ENCODE measurements at places on chromosomes 6 and 20.

DNA sequence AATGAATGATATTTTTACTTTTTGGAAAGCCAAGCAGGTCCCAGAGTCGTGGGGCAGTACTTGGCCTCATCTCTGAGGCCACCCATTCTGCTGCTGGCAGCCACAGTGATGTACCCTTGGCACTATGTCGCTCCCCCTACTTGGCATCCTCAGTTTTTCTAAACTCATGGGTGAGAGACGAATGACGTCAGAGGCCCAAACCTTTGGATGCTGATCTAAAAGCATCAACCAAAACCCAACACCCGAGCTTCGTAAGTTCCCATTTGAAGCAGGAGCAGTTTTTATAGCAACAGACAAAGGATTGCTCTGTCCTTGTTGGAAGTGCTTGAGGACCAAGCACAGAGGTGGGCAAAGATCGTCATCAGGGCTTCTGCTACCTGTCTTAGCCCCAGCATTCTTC is 212.9 kb downstream of the PAX1 start:
- DNase-seq = no peak

DNA sequence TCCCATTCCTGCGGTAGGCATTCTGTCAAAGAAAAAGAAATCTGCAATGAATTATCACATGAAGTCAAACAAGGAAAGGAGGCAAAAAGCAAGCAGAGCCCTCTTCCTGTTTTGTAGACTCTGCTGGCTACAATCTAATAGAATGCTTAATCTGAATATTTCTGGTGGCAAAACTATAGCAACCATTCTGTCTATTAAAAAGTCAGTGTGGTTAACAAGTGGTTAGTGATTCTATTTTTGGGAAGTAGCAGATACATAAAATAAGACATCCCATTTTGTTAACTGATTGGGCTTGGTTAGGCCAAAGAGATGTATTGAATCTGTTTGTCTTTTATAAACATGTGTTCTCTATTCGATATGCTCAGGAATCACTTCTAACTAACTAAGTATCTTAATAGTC is 442.3 kb downstream of the CDC5L start:
- no peak for DNase-seq

- DNase-seq = no peak
Measured at GRCh38 chr20:55283889-55284288, 721.4 kb downstream of the CBLN4 start.

DNA sequence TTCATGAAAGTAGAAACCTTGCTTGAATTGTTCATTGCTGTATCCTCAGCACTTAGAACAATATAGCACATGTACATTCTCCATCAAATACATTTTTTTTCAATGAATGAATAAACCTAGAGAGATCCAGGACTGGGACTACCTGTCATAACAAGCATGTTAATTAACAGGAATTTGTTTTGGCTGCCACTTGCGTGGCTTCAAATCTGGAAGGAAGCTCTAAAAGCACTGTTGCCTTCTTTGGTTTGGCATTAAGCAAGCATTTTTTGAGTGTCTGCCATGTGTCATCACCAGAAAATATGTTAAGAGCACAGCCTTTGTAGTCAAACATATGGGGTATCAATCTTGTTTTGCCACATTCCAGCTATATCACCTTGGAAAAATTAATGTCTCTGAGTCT is 131.9 kb upstream of the BACH2 start:
- no peak for DNase-seq

DNA sequence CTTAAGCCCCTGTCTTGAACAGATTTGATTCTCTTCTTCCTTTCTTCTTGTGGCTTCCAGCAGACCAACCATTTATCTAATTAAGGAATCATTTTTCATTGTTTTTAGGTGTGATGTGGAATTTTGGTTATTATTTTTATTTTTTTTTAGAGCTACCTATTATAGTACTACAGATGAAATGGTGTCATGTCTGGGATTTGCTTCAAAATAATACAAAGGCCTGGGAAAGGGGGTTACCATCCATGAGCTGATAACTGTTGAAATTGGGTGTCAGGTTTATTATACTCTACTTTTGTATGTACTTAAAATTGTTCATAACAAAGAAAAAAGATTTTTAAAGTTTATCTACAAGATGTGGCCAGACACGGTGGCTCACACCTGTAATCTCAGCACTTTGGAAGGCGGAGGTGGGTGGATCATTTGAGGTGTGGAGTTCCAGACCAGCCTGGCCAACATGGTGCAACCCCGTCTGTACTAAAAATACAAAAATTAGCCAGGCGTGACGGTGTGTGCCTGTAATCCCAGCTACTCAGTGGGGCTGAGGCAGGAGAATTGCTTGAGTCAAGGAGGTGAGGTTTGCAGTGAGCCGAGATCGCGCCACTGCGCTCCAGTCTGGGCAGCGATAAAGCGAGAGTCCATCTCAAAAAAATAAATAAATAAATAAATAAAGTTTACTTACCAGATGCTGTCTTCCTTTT is 561 bp downstream of the IL22RA2 start:
- DNase-seq = no peak

- DNase-seq = no peak
Measured at GRCh38 chr6:66949191-66949661, 1242.2 kb upstream of the EYS start.

- no peak for DNase-seq
Measured at GRCh38 chr6:139590206-139590605, 215.8 kb upstream of the CITED2 start.

GRCh38 chr20:49557449-49557848 is 10.5 kb downstream of the PTGIS start:
- DNase-seq = no peak

- no peak for DNase-seq
Measured at GRCh38 chr20:59007665-59008511, 834 bp upstream of the CTSZ start.

DNA sequence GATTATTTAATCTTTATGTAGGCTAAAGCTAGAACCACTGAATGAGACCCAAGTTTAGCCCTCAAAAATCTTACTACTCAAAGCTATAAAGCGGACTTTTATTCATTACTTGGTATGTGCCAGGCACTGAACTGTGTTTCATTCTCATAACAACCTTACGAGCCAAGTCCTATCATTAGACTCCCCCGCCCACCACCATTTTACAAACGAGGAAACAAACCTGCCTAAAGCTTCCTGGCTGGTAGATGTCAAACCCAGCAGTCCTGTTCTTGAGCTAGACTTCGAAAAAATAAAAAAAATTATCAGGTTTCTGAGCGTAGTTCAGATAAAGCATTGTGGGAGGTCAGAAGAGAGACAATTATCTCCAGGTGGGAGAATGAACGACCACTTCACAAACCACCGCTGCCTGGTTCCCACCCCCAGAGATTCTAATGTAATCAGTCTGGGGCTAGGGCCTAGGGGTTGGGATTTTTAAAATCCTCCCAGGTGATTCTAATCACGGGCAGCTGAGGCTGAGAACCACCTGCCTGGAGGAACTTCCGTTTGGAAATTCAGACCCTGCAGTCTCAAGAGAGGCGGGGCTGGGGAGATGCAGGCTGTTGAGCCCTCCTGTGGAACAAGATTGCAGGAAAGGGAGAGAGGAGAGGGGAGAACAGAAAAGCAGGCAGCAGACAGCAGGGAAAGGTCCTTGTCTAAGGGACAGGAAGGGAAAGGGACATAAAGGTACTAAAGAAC is 8.6 kb downstream of the ADTRP start:
- no peak for DNase-seq

- DNase-seq = no peak
Measured at GRCh38 chr20:24790746-24791283, 158.3 kb upstream of the CST7 start.

DNA sequence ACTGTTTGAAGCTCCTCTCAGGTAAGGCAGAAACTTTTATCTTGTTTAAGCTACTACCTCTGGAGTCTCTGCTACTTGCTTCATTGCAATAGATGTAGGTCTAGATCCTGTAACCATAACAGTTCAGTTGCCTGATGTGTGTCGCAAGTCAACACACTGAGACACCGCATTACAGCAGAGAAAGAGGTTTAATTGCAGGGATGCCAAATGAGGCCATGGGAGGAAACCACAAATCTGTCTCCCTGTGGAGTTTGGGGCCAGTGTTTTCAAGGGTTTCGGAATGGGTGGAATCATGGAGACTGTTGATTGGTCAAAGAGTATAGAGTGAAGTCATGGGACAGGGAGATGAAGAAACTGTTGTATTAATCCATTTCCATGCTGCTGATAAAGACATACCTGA is 57.1 kb upstream of the RBM24 start:
- no peak for DNase-seq
